Left ventricle myocardium inferior (tissue), 1 donor: ENCODE measurements at places on chromosomes 1 and 21. TPM values are rescaled to one million over a fixed set of nuclear protein-coding genes. Genes with fewer than 3 reads are reported as not detected.

DNA sequence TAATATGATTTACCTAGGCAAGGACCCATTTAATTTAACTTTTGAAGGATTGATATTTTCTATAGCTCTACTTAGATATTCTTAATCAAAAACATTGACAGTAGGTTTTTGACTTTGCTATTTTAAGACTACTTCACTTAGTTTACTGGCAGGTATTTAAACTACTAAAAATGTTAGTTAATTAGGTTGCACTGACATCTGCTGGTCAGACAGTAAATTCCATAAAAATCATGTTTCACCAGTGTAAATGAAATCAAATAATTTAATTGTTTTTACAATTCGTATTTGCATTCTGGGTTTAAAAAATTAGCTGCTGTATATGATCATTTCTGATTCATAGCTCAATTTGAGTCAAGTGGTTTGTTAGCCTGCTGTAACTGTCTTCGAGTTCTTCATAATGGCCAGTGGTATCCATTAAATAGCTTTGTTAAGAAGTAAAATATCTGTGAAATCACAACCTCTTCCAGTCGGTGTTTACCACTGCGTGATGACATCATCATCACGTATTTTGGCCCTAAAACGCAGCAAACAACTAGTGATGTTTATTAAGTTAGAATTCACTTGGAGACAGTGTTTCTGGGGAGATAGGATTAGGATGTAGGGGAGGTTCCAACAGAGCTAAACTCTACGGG lies 26.2 kb downstream of the EXTL2 start:
- DNase-seq, result no peak

GRCh38 chr1:155967341-155968050 lies 10.9 kb downstream of the ARHGEF2 start:
- no peak for DNase-seq

DNA sequence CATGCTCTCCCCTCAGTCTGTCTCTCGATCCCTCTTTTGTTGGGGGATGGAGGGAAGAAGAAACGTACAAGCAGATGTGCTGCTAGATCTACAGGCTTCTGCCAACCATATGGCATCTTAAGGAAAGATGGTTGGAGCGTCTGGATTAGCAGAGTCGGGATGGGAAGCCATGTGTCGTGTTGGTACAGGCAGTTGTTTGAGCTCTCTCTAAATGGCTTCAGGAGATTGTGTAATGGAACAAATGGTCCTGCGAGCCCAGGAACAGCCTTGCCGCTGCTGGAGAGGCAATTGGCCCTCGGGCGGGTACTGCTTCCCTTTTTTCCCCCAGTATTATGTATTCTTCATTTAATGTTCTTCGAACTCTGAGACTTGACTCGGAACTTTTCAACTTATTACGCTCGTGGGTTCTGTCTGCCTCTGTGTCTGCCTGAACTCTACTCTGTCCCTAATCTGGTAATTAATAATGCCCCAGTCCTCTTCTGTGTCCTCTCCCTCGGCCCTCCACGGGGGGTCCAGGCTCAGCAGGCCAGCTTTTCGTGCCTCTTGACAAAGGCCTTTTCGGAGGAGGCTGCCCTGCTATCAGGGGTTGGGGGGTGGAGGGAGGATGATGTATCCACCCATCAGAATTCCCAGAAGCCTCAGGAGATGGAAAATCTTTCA lies 215.3 kb downstream of the SDCCAG8 start:
- no peak for DNase-seq

DNA sequence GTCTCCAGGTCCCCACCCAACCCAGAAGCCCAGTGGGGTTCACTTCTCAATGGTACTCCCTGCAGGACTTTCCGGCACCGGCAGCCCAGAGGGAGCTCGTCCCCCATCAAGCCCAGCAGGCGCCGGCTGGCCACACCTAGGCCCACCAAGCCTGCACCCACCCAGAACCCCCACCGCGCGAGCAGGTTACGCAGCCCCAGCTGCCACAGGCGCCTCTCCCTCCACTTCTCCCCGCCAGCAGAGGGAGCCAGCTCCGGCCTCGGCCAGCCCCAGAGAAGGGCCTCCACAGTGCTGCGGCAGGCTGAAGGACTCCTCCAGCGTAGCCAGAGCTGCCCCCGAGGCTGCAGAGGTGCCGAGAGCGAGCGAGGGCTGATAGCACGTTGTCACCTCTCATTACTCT lies 722.3 kb downstream of the PLA2G4A start:
- no peak for DNase-seq

- DNase-seq, result peak; percentile 23
These were observed 63.7 kb downstream of the TENT5C start for GRCh38 chr1:117669572-117669971.

Gene C1orf94
- total RNA-seq, result not detected
